ENCODE measurements at places on chromosomes 1 and 21. TPM values are rescaled to one million over a fixed set of nuclear protein-coding genes. Genes with fewer than 3 reads are reported as not detected.
A peak's percentile ranks its signal among the peaks of the same experiment; 100 is the strongest.

The ADORA3 gene
- total RNA-seq: not detected

The COL6A1 gene
- 0.12 TPM for total RNA-seq

DNA sequence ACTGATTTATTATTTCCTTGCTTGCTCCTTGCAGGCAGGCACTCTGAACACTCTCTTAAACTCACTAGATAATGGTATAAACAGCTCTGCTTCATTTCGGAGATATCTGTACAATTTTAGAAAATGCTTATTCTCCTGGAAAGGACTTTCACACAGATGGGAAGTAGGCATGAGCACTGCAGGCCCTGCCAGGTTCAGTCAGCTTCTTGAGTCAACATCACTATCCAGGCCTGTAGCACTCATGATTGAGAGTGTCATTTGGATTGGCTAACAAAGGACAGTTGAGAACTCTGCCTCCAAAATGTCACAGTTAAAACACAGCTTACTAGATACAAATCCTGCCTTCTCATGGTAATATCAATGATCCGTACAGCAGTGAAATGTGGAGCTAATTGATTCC, 181.9 kb downstream of the CYYR1 start:
- H3K27me3 ChIP-seq: no peaks in the 10 kb centered on the region
- H3K27ac ChIP-seq: no peak overlapping the region

The KRTAP12-2 gene
- not detected for total RNA-seq

DNA sequence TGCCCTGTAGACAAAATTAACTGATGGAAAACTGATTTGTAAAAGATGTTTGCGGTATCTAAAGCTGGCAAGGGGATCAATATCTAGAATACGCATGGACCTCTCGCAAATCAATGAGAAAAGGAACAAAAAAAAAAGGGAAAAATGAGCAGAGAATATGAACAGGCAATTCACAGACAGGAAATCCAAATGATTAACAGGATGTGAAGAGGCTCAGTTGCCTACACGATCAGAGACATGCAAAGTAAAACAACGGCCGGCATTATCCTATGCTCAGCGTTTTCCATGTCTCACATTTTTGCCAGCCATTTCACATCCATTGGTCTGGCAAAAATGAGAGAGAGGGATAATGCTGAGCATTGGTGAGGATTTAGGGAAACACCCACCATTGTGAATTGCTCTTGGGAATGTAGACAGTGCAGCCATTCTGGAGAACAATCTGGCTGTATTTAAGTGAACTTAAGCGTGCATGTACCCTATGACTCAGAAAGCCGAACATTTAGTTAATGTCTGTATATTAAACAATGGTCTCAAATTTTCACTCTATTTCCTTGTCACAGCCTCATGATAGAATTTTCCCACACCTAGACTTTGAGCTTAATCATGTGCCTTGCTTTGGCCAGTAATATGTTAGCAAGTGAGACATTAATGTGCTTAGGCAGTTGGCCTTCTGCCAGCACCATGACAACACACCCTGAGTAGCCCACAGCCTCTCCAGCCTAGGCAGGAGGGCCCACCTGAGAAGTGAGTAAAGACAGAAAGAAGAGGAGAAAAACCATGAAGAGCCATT, 61.0 kb upstream of the NBPF3 start:
- DNase-seq: no peak
- H3K27ac ChIP-seq: no peak overlapping the region
- peaks cover 8% of the 10 kb centered on the region for H3K4me1 ChIP-seq
- peaks cover 5% of the 10 kb centered on the region for H3K36me3 ChIP-seq

- no peaks in the 10 kb centered on the region for H3K36me3 ChIP-seq
- no peak overlapping the region for H3K4me3 ChIP-seq
- peaks cover 12% of the 10 kb centered on the region for H3K4me1 ChIP-seq
- no peaks in the 10 kb centered on the region for H3K27me3 ChIP-seq
- H3K27ac ChIP-seq: no peak overlapping the region
- peak; percentile 52 for DNase-seq
Observed at GRCh38 chr1:164660412-164660772, 101.4 kb downstream of the PBX1 start.

The RAB3B gene
- total RNA-seq: 0.05 TPM
